ENCODE measurements at places on chromosomes 13 and 19. TPM values are rescaled to one million over a fixed set of nuclear protein-coding genes. Genes with fewer than 3 reads are reported as not detected.

DNA sequence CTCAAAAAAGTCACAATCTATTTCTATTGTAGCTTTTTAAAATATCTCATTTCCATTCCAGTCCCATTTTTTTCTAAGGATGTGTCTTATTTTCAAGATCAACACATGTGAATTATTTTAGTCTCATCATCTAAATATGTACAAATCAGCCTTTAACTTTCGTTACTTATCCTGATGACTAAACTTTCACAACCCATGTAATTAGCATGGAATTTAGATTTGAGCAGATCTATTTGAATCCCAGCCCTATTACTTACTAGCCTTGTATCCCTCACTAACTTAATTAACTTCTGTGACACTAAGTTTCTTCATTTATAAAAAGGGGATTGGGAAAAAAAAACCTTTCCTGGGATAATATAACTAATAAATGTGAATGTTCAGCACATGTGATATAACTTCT, 81.1 kb downstream of the UFM1 start:
- no peak for DNase-seq

DNA sequence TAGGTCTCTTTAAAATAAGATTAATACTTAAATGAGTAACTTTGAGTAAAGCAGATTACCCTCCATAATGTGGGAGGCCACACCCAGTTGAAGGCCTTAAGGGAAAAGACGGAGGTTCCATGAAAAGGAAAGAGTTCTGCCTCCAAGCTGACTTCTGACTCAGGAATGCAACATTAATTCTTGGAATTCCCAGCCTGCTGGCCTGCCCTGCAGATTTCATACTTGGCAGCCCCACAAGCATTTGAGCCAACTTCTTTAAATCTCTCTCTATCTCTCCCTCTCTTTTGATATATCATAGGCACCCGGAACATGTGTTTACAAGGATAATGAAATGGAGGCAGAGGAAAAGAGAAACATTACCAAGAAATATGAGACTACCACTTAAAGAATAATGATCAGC, 902.3 kb upstream of the MIR17HG start:
- peak; percentile 88 for DNase-seq

DNA sequence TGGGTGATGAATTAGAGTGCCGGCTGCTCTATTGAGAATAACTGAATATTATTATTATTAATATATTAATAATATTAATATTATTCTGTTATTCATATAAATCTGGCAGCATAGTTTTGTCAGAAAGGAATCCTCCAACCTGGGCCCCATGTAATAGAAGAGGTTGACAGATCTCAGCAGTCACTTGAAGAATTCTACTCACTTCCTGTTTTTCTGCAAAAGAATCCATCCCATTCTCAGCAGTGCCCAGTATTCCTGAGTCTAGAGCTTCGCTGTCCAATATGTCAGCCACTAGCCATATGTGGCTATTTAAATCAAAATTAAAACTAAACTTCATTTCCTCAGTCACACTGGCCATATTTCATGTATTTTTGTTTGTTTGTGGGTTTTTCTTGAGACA, 72.4 kb upstream of the USPL1 start:
- DNase-seq = no peak

- DNase-seq = no peak
Observed at GRCh38 chr13:42221121-42221765, 50.7 kb upstream of the AKAP11 start.

GRCh38 chr13:25286969-25287961, at the start of gene MTMR6:
TSS of gene MTMR6 (minus strand) at chr13:25287488. CDS start at chr13:25287247, 241 bp downstream.
- peak; percentile 80 for DNase-seq

GRCh38 chr13:100811928-100812327, 137.3 kb upstream of the TMTC4 start:
- no peak for DNase-seq

DNA sequence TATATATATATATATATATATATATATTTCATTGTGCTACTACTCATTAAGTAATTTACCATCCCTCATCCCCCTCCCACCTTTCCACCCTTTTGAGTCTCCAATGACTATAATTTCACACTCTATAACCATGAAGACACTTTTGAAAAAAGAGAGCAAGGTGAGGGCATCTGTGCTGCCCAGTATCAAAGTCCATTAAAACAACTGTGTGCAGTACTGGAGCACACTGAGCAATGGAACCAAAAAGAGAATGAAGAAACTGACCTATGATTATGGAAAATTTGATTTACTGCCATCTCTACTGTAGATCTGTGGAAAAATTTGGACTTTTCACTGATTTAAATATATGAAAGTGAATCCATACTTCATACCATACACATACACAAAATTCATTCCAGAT, 217.9 kb downstream of the COL4A1 start:
- no peak for DNase-seq

GRCh38 chr13:52025475-52026245, 1.2 kb downstream of the UTP14C start:
- no peak for DNase-seq

DNA sequence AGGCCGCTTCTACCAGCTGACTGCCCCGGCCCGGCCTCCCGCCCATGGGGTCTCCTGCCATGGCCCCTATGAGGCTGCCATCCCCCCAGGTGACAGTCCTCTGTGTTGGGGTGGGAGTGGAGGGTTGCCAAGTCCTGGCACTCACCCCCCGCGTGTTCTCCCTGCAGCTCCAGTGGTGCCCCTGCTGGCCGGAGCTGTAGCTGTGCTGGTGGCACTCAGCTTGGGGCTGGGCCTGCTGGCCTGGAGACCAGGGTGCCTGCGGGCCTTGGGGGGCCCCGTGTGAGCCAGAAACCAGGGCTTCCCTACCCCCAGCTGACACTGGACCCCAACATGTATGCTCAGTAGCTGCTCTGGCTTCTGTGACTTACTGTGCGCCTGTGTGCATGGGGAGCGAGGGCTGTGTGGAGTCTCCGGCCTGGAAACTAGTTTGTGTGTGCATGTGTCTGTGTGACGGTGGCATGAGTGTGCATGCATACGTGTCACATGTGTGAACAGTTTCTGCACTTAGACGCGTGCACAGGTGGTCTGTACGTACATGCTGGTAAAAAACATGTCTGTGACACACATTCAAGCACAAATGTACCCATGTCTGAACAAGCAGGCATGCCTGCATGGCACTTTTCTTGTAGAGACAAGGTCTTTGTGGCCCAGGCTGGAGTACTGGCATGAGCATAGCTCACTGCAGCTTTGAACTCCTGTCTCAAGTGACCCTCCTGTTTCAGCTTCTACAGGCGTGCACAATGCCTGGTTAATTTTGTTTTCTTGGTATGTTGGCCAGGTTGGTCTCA, 4.9 kb downstream of the ACP4 start:
- no peak for DNase-seq

GRCh38 chr19:44878120-44878865, 12.8 kb upstream of the TOMM40 start:
- DNase-seq = no peak

DNA sequence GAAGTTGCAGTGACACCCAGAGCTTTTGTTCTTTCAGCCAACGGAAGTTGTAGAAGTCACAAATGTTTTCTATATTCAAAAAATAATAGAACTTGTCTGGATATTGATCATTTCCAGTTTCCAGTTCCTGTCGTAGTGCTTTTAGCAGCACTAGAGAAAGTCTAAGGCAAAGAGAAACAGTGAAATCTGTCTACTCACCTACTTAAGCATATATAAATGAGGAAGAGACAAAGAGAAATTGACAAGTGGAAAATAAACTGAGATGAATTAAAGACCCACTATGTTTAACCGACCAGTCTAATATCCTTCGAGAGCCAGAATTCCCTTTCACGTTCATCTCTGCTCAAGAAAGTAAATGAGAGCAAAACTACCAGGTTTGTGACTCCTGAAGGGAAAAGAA, 36.7 kb downstream of the DACH1 start:
- no peak for DNase-seq

- no peak for DNase-seq
Observed at GRCh38 chr13:77521194-77521593, 14.3 kb upstream of the SCEL start.

DNA sequence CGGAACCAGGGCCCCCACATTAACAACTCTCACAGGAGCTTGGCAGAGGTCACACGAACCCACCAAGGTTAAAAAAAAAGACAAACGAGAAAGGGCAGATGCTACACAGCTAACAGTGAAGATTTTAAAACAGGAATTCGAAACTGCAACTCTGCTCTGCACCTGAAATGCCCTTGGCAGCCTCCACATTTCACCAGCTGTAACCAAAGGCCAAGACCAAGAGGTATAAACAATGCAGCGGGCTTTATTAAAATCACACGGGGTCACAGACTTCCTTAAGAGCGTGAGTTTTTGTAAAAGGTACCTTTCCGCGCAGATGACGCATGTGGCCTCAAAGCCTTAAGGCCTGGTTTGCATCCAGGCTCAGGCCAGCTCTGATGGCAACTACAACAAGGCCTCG, 88.2 kb downstream of the STK24 start:
- no peak for DNase-seq

Gene CATSPERD
- not detected for total RNA-seq

Gene GJB2
- total RNA-seq = 0.72 TPM

Gene CCDC70
- total RNA-seq = not detected

Gene C19orf81
- total RNA-seq = not detected

Gene LILRB2
- not detected for total RNA-seq

Gene CCNA1
- 2.9 TPM for total RNA-seq

Gene DIRAS1
- total RNA-seq = 1.9 TPM

Gene ERICH4
- not detected for total RNA-seq

Gene TEX29
- not detected for total RNA-seq

Gene B3GNT8
- not detected for total RNA-seq

Gene SHISA2
- 0.72 TPM for total RNA-seq

Gene TMEM205
- 255 TPM for total RNA-seq

All from RPMI7951 (cell line).